ENCODE measurements at places on chromosomes 7 and 10.
A peak's percentile ranks its signal among the peaks of the same experiment; 100 is the strongest.

GRCh38 chr7:110387689-110388088 is 703.2 kb upstream of the LRRN3 start:
- DNase-seq = no peak

DNA sequence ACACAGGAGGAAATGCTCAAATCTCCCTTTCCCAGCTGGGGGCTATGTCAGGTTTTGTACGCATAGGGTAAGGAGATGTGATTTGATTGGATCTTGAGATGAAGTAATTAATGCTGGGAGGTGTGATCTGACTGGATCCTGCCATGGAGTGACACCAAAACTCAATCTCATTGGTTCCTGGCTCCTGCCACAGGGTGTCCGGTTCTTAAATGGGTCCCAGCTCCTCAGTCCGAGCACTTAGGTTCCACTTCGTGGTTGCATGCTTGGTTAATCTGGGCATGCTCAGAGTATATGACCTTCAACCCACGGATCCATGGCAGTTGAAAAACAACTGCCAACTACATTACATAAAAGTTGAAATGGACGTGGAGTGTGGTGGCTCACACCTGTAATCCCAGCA is 3.1 kb upstream of the ZNF12 start:
- DNase-seq = no peak

GRCh38 chr10:71742301-71743088 is 22.9 kb upstream of the C10orf105 start:
- DNase-seq = no peak

DNA sequence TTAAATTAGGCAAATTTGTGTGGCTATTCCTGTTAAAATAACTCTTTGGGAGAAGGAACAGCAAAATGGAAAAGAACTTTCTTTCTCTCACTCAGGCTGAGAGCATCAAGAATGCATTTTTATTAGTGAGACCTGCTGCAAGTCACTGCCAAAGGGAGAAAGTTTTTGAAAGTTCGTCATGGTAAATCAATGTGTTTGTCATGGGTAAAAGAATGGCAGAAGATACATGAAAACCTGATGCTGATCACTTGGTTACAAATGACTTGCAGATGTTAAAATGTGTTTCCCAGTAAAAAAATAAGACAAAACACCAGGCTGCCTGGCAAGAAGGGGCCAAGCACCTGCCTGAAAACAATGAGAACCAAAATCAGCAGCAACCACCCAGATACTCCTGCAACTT is 484.7 kb upstream of the NRP1 start:
- no peak for DNase-seq

DNA sequence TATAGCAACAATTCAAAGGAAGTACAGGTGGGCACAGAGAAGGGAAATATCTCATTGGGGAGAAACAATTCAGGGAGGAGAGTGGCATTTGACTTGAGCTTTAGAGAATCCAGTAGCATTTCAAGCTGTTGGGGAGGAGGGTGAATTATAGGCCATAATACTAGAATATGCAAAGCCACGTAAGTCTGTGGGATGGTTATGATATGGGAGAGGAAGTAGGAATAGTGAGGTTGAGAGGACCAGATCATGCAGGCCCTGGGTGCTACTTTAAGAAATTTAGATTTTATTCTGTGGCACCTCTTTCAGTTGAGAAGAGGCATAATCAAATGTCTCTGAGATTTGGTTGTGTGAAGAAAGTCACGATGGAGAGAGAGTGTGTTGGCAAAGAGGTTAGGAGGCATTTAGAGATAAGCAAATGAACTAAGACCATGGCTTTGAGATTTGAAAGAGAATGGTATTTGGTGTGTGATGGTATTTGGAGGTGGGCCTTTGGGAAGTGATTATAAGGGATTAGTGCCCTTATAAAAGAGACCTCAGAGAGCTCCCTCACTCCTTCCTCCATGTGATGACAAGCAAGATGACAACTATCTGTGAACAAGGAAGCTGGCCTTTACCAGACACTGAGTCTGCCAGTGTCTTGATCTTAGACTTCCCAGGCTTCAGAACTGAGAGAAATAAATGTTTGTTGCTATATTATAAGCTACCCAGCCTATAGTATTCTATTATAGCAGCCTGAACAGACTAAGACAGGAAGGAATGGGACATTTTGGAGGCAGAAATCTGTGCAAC is 15.1 kb downstream of the ADD3 start:
- DNase-seq = no peak

DNA sequence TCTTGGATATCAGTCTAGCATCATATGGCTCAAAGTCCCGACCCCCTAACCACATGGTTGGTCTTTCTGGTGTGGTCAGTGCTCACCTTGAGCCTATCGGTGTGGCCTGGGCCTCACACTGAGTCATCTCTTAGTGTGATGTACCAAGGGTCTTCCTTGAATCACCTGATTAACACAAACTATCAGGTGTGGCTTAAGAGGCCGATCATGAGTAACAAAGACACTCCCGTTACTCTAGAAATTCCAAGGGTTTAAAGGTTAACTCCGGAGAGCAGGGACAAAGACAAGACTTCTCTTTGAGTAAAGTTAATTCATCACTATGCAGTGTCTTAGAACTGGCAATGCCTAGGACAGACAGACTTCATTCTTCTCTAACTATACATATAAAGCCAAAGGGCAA is 52.3 kb upstream of the ARMC3 start:
- DNase-seq = no peak

DNA sequence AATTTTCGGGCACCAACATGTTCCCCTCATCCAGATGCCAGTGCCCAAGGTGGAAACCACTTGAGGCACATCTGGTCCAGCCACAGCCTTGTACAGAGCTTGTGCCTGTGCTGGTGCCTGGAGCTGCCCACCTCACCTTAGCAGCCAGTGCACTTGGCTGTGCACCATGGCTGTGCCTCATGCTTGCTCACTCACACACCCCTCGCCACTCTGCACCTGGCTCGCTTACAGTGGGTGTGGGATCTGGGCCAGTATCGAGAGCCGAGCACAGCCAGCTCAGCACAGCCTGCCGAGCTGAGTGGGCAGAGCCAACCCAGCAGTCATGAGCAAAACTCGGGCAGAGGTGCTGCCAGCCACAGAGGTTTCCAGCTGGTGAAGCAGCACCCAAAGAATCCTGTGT is 139.9 kb upstream of the NUPR2 start:
- DNase-seq = no peak

DNA sequence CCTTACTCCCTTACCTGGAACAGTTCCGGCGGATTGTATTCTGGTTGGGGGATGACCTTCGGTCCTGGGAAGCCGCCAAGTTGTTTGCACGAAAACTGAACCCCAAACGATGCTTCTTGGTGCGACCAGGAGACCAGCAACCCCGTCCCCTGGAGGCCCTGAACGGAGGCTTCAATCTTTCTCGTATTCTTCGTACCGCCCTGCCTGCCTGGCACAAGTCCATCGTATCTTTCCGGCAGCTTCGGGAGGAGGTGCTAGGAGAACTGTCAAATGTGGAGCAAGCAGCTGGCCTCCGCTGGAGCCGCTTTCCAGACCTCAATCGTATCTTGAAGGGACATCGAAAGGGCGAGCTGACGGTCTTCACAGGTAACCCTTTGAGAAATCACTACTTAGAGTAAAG is 1.7 kb downstream of the TWNK start:
- no peak for DNase-seq

GRCh38 chr7:30594540-30595435 is at the start of gene GARS1:
Gene GARS1 (plus strand): TSS chr7:30594878. CDS start chr7:30594922, 44 bp downstream.
- DNase-seq = peak; percentile 59

DNA sequence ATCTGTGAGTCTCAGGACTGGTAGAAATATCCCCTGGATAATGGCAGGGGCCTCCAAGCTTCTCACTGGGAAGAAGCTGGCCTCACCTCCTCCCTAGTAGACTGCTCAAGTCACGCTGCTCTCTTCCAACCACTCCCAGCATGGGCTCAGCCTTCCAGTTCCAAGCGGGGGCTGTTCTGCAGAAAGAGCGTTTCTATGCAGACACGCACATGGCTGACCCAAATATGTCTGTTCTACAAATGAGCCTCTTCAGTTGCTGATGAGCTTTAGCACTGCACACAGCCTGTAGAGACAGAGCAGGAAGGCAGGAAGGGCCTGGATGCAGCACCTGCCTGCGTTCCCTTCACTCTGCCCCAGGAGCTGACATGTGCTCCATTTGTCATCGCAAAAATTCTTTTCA is 523.9 kb upstream of the MGMT start:
- no peak for DNase-seq

- DNase-seq = no peak
Measured at GRCh38 chr10:85642082-85642420, 724.5 kb downstream of the GRID1 start.

DNA sequence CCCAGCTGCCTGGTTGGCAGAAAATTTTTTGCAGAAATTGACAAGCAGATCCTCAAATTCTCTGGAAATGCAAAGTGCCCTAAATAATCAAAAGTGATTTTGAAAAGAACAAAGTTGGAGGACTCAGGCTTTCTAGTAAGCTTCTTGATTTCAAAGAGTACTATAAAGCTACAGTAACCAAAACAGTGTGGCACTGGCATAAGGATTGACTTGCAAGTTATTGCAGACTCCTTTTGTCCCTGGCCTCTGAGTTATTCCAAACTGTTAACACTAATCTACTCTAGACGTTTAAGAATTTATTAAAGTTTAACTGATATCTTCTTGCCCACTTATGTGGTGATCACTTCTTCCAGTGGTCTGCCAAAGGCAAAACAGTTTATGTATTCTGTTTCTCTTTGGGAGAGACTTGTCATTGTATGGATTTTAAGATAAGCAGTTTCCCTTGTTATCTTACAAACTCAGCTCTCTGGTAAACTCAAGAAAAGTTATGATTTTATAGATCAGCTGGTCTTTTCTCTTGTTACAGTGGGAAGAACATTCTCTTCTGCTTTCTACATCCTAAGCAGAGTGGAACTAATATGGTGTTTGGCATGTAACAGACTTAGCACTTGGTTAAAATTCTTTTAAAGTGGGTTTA is 41.4 kb downstream of the LOXL4 start:
- no peak for DNase-seq

- DNase-seq = no peak
Measured at GRCh38 chr7:131346885-131347592, 19.4 kb downstream of the MKLN1 start.

- peak; percentile 41 for DNase-seq
Measured at GRCh38 chr10:95395947-95396449, 105.2 kb upstream of the PDLIM1 start.

- DNase-seq = no peak
Measured at GRCh38 chr7:11788568-11788967, 43.4 kb downstream of the THSD7A start.

DNA sequence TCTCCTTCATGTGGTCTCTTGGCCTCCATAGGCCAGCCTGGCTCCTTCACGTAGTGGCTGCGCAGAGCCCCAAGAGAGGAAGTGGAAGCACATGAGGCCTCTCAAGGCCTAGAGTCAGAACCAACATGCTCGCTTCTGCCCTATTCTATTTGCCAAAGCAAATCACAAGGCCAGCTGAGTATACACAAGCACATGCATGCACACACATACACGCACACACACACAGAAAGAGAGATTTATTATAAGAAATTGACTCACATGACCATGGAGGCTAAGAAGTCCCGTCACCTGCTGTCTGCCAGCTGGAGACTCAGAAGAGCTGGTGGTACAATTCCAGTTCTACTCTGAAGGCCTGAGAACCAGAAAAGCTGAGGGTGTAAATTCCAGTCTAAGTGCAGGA is 64.3 kb upstream of the NRP1 start:
- DNase-seq = no peak

DNA sequence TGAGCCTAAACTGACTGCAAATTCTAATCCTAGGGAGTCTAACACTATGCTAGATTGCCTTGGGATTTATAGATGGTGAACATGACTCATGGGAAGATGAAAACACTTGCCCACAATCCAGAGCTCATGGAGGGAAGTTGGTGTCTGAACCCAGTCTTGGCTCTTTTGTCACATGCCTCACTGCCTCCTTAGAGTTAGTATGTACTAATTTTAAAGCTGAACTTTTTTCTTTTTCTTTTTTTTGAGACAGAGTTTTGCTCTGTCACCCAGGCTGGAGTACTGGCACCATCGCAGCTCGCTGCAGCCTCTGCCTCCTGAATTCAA is 14.4 kb downstream of the MRPL32 start:
- no peak for DNase-seq

DNA sequence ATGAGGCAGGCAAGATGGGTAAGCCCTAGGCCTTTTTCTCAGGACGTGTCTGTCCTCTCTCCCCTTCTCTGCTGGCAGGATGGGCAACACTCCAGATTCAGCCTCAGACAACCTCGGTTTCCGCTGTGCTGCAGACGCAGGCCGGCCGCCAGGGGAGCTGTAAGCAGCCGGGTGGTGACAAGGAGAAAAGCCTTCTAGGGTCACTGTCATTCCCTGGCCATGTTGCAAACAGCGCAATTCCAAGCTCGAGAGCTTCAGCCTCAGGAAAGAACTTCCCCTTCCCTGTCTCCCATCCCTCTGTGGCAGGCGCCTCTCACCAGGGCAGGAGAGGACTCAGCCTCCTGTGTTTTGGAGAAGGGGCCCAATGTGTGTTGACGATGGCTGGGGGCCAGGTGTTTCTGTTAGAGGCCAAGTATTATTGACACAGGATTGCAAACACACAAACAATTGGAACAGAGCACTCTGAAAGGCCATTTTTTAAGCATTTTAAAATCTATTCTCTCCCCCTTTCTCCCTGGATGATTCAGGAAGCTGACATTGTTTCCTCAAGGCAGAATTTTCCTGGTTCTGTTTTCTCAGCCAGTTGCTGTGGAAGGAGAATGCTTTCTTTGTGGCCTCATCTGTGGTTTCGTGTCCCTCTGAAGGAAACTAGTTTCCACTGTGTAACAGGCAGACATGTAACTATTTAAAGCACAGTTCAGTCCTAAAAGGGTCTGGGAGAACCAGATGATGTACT is 13.1 kb downstream of the PHKG1 start:
- DNase-seq = peak; percentile 13

GRCh38 chr10:77821036-77821435 is 105.5 kb downstream of the DLG5 start:
- DNase-seq = no peak

GRCh38 chr7:27782849-27783248 is 42.9 kb downstream of the TAX1BP1 start:
- DNase-seq = no peak

DNA sequence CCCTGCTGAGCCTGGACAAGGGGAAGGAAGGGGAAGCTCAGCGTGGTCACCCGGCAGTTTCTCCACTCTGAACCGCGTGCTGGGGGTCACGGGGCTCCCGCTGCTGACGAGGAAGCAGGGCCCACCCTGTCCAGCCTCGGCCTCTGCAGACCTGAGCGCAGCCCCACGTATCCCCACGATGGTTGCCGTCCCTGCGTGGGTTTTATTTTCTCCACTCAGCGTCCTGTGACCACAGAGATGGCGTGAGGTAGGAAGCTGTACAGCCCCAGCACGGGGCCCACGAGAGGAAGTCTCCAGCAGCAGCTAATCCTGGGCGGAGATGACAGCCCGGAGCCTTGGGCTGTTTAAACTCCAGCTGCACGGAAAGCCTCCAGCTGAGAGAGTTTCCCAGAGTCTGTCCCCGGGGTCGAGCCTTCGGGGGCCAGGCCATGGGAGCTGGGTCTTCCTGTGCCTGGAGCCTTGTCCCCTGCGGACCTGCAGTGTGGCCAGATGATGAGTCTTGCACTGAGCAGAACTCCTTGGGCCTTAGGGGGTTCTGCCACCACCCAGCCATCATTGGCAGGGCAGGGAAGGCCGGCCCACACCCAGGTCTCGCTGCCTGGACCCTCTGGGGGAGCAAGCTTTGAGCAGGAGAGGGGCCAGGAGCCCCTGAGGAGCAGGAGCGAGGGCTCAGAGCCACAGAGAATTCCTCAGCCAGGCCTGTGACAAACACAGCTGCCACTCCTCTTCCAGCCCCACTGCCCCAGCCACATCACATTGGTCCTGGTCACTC is 72.8 kb upstream of the FAM20C start:
- DNase-seq = no peak

GRCh38 chr7:44633254-44634186 is 27.1 kb downstream of the OGDH start:
- peak; percentile 39 for DNase-seq

- no peak for DNase-seq
Measured at GRCh38 chr7:84484502-84485079, 290.0 kb upstream of the SEMA3A start.
